ENCODE measurements at places on chromosomes 3 and 15. TPM values are rescaled to one million over a fixed set of nuclear protein-coding genes. Genes with fewer than 3 reads are reported as not detected.

The MUC4 gene
- 0.03 TPM for total RNA-seq

The FANCD2OS gene
- not detected for total RNA-seq

The COPS2 gene
- 71.6 TPM for total RNA-seq

The CRTC3 gene
- 30.4 TPM for total RNA-seq

The GABRG3 gene
- total RNA-seq, result 0.35 TPM

The SLC25A26 gene
- total RNA-seq, result 18.6 TPM

The WDR93 gene
- total RNA-seq, result not detected

The CYFIP1 gene
- 35.6 TPM for total RNA-seq

The TRH gene
- not detected for total RNA-seq

The RPUSD2 gene
- total RNA-seq, result 8.7 TPM

The ZIC1 gene
- not detected for total RNA-seq

The CYP1A2 gene
- total RNA-seq, result not detected

The ATP2B2 gene
- total RNA-seq, result 0.13 TPM

The CX3CR1 gene
- total RNA-seq, result 1.3 TPM

The ZKSCAN7 gene
- 2.3 TPM for total RNA-seq

The RGMA gene
- total RNA-seq, result 16.5 TPM

The HOMER2 gene
- 41.6 TPM for total RNA-seq

The THSD4 gene
- 116 TPM for total RNA-seq

The CCDC71 gene
- 11.4 TPM for total RNA-seq

The KCNAB1 gene
- total RNA-seq, result 2.5 TPM

The RBPMS2 gene
- total RNA-seq, result 242 TPM

The GP9 gene
- 0.27 TPM for total RNA-seq

The SLC22A14 gene
- total RNA-seq, result 0.24 TPM

The ARNT2 gene
- 4.7 TPM for total RNA-seq

The CIDEC gene
- 1.9 TPM for total RNA-seq

The TTLL3 gene
- 19.5 TPM for total RNA-seq

The GADL1 gene
- 0.62 TPM for total RNA-seq

The GOLGA6L4 gene
- 2.5 TPM for total RNA-seq

All from cardiac septum (tissue), 1 donor.